Stimulated activated CD4-positive, alpha-beta T cell treated with anti-CD3 and anti-CD28 coated beads, Interleukin-15, amount 100 ng/mL, for 48 hours (primary cell): ENCODE measurements at places on chromosomes 2 and 18.

DNA sequence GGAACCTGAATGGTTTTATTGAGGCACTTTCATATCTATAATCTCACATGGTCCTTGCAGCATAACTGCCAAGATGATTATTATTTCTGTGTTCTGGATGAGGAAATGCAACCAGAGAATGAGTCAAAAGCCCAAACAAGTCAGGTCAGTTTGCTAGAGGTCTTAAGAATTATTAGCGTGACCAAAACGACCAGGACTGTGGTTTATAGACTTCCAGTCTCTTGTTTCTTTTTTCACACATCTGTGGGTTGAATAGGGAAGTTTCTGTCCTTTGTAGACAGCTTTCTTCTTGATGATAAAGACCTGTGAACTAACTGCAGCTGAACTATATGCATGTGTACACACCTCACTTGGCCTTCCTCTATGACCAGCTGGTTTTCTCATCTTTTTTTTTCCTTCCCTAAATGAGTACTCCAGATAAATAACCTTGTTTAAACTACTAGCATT lies 13.9 kb downstream of the ADAM23 start:
- no peak for DNase-seq

- no peak for DNase-seq
Observed at GRCh38 chr2:67840460-67841068, 222.2 kb downstream of the C1D start.

- no peak for DNase-seq
Observed at GRCh38 chr2:88167740-88168139, 2.4 kb upstream of the THNSL2 start.

DNA sequence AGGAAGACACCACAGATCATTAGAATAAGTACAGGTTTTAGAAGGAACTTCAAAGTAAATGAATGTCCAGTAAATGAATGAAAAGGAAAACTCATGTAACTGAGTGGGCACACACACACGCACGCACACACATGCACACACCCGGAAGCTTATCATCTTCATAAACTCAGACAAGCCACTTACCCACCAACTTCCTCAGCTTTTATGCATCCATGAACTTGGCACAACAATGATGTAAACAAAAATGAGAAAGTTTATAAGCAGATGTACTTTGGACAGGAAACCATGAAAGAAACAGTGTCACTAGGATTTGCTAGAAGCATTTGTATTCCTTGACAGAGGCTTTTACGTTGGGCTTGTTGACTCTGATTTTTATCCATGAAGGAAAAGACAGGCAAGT lies 23.2 kb downstream of the RNF152 start:
- no peak for DNase-seq

DNA sequence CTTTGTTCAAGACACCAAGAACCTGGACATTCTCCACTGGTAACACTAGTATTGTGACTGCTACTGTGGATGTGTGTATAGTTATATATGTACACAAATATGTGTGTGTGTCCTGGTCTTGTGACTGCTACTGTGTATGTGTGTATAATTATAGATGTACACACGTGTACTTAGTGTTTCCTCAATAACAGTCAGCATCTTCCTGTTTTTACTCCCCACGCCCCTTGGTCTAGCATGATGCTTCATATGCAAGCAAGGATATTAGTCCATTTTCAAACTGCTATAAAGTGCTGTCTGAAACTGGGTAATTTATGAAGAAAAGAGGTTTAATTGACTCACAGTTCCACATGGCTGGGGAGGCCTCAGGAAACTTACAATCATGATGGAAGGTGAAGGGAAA lies 802.7 kb downstream of the RNF144A start:
- DNase-seq, result no peak

DNA sequence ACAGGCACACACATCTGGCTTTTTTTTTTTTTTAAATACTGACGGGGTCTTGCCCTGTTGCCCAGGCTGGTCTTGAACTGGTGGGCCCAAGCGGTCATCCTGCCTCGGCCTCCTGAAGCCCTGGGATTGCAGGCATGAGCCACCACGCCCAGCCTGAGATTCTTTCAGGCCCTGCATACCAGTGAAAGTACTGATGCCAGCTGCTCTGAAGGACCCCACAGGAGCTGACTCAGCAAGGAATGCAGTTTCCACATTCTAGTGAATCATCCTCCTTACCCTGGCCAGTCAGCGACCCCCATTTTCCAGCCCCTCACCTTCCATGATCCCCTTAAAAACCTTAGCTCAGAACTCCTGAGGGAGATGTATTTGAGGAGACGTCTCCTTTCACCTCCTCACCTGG lies 5.8 kb upstream of the DTYMK start:
- DNase-seq, result no peak

- DNase-seq, result no peak
Observed at GRCh38 chr18:55003695-55004094, 44.4 kb upstream of the CCDC68 start.

DNA sequence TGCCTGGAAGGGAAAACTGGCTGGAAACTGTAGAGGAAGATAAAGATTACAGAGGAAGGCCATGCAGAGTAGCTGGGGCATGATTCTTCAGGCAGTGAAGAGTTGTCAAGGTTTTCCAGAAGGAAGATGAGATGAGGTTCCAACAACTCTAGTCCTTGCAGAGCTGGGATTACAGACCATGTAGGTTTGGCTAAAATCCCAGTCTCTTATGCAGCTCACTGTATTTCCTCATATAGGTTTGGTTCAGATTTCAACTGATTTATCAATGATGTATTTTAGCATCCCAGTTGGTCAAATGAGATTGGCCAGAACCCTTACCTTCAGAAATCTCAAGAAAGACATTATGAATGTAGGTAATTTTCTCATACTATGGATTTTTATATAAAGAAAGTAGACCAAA lies 16.4 kb downstream of the FAP start:
- no peak for DNase-seq

DNA sequence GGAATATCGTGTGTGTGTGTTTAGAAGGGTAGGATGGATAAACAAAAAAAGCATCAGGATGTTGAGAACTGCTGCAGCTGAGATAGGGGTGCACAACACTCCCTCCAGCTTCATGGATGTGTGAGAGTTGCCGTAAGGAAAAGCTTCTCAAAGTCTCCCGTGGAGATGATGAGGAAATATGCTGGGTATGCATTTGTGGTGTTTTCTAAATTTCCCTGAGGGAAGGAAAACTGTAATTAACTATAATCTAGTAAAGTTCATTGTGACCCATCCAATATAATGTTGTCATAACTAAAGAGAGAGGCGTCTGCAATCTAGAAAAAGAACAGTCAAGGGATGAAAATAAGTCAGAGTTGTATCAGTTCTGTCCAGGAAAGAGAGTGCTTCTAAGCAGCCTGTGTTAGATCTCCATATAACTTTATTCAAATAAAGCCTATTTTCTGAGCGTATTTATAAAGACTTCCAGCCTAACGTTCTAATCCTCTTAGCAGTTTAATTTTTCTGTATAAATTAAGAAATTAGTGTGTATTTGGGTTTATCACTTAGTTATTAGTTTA lies 7.3 kb upstream of the LMAN2L start:
- DNase-seq, result no peak

DNA sequence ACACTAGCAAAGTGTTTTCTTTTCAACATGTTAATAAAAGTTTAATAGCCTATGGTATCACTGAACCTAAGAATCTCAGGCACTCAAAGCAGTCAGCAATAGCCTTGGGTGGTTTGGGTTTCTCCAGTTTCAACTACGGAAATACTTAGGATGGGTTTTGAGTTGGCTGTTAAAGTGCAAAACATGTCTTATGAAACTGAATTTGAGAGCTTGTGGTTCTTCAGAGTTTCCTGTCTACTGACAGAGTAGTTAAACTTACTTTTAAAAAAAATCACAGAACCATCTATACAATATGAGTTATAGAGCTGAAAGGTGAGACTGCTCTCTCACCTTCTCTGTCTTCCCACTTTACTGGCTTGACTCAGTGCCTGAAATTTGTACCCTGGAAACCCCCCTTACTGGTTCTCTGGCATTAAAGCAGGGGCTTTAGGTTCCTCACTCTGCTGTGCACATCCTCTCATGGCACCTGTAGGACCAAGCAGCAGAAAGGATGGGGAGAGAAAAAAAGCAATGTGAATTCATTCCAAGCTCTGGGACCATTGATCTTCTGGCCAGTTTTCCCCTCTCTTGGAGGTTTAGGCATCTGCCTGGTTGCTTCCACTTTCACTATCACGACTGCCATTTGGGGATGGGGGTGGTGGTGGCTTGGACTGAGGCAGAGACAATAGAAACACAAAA lies 18.1 kb downstream of the CCDC141 start:
- peak; percentile 9 for DNase-seq

DNA sequence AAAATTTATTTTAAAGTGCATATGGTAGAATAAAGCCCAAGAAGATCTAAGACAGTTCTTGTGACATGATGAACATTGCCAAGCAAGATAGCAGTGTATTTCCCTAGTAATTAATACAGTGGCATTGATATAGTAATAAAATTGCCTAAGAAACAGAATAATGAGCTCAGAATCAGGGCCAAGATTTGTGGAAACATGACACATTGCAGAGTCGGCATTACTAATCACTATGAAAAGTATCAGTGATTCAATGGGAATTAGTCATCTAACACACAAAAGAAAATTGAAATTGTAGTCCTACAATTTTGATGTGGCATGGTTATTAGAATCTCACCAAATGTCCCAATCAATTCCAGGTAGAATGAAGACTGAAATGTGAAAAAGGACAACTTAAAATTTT lies 243.0 kb upstream of the CYRIA start:
- DNase-seq, result no peak

DNA sequence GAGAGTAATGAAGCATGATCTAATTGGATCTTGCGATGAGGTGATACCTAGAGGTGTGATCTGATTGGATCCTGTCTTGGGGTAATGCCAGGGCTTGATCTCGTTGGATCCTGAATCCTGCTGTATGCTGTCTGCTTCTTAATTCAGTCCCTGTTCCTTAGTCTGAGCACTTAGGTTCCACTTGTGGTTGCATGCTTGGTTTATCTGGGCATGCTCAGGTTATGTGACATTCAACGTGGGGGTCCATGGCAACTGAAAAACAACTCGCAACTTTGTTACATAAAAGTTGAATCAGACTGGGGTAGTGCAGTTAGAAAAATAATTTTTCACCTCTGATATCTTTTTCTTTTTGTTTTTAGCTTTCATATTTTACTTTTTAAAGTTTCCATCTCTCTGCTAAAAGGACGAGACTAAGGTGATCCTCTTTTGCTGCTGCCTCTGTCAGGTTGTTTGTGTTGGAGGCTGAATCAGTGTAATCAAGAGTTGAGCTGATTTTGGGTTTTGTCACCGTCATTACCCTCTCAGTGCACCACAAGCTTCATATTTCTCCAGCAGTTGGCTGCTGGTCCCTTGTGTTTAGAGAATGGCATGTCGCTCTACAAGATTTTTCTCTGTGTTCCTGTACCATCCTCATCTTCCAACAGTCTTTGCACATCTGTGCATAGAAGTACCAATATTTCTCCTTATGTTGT lies 67.9 kb downstream of the NCOA1 start:
- no peak for DNase-seq

GRCh38 chr18:22098563-22098989 lies 70.8 kb upstream of the GATA6 start:
- DNase-seq, result no peak

DNA sequence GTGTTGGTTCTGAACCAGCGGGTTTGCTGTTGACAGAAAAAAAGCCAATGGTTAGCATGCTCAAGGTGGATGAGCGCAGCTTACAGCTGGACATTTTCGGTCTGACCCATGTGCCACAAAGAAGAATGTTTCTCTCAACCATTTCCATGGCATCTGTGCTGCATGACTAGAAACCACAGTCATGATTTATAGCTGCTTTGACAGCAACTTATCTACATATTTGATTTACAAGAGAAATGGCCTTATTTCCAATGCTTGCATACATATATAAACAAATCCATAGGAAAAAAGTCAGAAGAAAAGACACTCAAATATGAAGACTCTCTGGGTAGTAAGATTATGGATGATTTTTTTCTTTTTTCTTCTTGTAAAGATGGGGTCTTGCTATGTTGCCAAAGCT lies 98.2 kb downstream of the DYNC1I2 start:
- no peak for DNase-seq

DNA sequence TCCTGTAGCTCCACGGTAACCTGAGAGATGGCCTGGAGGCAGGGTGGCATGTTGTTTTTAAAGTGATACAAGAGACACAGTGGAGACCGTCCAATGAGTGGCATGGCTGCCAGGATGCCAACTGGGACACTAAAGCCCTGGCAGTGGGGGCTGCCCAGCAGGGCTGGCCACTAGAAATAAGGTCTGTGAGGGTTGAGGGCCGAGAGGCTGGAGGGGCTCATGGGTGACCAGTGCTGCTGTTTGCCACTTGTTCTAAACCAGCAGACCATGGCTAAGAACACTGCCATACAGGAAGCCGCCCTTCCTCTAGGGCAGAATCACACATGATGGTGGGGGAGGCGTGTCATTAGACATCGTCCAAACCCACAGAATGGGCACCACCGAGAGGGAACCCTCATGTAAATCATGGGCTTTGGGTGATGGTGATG lies 71.9 kb downstream of the ALPK2 start:
- DNase-seq, result no peak

GRCh38 chr2:54589340-54590215 lies 133.5 kb downstream of the SPTBN1 start:
- no peak for DNase-seq

DNA sequence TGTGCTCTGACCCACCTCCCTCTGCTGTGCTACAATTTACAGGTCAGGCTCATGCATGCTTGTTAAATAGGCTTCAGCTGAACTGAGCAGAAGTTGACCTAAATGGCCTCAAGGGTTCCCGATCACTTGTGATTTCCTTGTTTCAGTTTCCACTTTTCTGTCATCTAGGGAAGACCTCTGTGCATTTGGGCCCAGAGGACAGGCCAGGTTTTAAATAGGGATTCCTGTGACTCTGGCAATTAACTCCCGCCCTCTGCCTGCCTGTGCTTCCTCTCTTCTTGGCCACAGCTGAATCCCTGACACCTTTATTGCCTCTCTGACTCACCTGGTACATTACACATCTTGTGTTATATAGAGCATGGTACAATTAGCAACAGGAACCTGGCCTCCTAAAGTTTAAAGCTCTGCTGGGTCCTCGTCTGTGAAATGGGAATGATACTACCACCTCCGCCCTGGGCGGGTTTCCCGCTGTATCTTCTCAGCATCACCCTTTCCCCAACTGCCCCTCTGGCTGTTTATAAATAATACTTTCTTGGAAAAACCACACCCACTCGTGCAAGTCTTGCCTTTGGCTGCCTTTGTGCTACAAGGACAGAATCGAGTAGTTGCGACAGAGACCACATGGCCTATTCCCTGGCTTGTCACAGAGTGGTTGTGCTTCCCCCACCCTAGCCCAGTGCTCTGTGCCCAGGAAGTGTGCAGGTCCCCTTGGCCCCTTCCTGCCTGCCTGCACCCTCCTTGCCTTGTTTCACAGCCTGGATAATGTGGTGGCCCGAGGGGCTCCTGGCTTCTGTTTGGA lies 7.9 kb downstream of the CABLES1 start:
- no peak for DNase-seq

DNA sequence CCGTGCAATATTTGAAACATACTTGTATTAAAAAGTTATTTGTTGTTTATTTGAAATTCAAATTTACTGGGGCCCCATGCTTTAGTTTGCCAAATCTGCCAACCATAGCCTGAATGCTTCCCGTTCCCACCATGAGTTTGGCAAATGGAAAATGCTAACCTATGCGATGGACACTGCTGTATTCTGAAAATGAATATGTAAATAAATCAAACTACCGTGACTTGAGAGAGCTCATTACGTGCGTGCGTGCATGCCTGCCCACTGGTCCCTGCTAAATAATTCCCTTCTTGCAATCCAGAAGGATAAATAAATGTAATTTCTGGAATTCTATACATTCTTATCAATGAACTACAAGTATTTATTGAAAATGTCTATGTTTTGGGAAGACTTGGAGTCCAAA lies 3.2 kb downstream of the BOD1L2 start:
- DNase-seq, result no peak

GRCh38 chr2:53769318-53769945 lies 1.8 kb downstream of the CHAC2 start:
- no peak for DNase-seq
